Esophagus squamous epithelium (tissue), 5 donors: ENCODE measurements at places on chromosomes 2 and 18.

DNA sequence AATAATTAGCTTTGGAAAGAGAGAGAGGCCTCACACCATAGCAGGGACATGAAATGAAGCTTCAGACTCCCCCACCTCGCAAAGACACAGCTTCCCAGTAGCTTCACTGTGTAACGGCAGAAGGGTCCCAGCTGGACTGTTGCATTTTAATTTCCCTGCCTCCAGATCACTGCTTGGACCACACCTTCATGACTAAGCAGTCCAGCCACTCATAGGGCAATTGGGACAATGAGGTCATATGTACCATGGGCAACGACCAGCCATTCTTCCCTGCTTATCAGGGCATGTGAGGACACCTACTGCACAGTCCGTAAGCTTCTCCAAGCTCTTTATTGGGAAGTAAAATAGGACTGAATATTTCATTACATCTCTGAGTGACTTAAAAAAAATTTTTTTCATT lies 183.0 kb downstream of the MREG start:
- no peak for DNase-seq

GRCh38 chr2:145380436-145381017 lies 860.6 kb upstream of the ZEB2 start:
- DNase-seq: no peak

DNA sequence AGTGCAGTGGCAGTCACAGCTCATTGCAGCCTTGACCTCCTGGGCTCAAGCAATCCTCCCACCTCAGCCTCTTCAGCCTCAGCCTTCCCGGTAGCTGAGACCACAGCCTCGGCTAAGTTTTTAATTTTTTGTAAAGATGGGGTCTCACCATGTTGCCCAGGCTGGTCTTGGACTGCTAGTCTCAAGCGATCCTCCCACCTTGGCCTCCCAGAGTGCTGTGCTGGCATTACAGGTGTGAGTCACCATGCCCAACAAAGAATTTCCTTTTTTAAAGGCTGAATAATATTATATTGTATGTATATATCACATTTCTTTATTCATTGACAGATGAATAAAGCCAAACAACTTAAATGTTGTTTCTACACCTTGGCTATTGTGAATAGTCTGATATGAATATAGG lies 42.5 kb downstream of the MOB4 start:
- DNase-seq: no peak

DNA sequence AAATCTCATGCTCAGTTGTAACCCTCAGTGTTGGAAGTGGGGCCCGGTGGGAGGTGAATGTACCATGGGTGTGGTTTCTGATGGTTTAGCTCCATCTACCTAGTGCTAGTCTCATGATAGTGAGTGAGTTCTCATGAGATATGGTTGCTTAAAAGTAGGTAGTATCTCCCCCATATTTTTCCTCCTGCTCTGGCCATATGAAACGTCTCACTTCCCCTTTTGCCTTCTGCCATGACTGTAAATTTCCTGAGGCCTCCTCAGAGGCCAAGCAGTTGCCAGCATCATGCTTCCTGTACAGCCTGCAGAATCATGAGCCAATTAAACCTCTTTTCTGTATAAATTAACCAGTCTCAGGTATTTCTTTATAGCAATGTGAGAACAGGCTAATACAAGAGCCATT lies 62.8 kb upstream of the RNF152 start:
- DNase-seq: no peak

- DNase-seq: no peak
These were observed 38.3 kb downstream of the ZEB2 start for GRCh38 chr2:144481666-144482065.

DNA sequence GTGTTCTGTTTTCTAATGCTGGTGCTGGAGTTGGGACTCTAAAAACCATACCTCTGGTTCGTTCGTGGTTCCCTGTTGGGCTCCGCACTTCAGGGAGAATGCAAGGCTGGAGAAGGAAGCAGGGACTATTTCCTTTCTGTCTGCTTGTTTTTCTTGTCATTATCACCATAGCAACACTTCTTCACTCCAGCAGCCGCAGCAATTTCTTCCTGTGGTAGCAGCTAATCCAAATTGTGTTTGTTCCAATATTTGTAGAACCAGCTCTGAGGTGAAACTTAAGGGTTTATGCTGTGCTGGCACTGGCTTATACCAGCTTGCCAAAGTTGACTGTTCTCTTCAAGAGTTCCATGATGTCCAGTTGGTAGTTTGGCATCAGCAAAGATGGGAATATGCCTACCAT lies 301.4 kb upstream of the SYT4 start:
- no peak for DNase-seq

- no peak for DNase-seq
These were observed 29.4 kb upstream of the BMP10 start for GRCh38 chr2:68900496-68901198.

DNA sequence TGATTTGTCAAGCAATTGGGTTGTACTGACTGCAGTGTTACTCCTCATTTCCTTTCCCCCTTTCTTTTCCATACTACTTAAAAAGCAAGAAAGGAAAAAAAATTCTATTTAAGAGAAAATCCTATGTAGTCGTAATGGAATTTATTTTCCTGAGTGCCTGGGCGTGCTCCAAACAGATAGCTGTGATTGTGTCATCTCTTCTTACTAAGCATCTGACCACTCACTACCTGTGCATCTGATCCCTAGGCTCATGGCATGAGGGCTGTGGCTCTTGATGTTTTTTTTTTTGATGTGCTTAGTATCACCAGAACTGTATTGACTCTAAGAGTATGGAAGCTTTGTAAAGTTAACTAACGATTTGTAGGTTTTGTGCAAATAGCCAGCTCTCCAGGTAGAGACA lies 19.0 kb downstream of the CRIM1 start:
- no peak for DNase-seq

DNA sequence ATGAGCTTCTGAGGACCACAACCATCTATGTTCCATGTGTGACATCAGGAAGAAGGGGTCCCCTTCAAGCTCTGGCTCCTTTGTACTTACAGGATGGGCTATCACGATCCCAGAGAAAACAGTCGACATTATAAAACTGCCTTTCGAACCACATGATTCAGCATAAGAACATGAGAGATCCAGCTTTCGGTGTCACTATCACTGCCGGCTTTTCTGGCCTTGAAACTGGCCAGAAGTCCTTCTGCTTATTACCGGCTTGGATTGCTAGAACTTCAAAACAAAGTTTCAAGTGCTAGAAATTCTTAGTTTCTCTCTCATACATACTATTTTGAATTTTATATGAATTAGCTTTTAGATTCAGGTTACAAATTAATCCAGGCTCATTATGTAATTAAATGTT lies 138.9 kb downstream of the PID1 start:
- no peak for DNase-seq

DNA sequence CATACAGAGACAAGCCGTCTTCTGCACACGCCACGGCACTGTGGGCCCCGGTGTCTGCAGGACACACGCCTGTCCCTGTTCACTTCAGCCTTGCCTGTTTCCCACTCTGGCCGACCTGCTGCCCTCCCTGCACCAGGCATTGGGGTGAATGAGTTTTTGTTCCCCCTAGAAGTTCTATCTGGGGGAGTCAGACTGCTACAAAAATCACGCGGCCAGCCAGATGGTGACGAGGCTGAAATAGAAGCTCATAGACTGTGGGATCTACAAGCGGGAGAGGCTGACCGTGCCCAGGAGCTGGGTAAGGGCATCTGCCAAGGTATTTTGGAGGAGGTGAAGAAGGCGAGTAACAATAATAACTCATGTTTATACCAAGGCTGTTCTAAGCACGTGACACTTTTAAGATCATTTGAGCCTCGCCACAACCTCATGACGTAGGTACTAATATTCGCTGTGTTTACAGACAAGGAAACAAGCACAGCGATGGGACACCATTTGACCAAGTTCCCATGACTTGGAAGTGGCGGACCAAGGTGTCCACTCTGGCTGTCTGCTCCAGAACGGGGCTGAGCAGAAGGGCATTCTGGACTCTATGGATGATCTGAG lies 53.6 kb downstream of the KCNF1 start:
- no peak for DNase-seq

GRCh38 chr2:108145557-108146326 lies 94.0 kb upstream of the SULT1C3 start:
- no peak for DNase-seq

DNA sequence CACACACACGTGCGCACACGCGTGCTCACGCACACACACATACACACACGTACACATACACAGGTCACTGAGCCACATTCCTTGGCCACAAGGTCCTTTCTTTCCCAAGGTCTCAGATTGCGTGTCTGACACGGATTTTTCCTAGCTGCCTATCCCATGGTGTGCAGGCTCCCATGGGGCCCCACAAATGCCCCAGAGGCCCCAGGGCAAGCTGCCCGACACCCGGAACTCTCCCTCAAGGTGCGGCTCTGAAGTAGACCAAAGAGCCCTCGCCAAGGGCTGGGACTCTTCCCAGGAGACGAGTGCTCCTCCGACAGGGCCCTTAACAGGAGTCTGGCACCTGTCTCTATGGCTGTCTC lies 46.7 kb downstream of the SDC1 start:
- no peak for DNase-seq

DNA sequence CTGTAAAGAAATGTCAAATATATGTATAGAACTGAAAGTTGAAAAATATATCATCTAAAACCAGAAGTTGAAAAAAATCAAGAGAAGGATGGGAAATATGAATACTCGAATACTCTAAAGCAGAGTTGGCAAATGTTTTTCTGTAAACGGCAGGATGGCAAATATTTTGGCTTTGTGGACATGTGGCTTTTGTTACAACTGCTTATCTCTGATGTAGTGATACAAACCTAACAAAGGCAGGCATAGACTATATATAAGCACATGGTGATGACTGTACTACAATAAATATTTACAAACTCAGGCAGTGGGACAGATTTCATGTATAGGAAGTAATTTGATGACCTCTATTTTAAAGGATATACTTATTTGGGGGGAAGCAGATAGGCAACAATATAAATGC lies 224.6 kb upstream of the LRRTM4 start:
- no peak for DNase-seq

GRCh38 chr2:25955869-25956535 lies 26.3 kb downstream of the KIF3C start:
- no peak for DNase-seq

GRCh38 chr2:240921311-240921994 lies 15.3 kb downstream of the CROCC2 start:
- no peak for DNase-seq

GRCh38 chr2:27772804-27773203 lies 1.3 kb downstream of the MRPL33 start:
- DNase-seq: no peak

DNA sequence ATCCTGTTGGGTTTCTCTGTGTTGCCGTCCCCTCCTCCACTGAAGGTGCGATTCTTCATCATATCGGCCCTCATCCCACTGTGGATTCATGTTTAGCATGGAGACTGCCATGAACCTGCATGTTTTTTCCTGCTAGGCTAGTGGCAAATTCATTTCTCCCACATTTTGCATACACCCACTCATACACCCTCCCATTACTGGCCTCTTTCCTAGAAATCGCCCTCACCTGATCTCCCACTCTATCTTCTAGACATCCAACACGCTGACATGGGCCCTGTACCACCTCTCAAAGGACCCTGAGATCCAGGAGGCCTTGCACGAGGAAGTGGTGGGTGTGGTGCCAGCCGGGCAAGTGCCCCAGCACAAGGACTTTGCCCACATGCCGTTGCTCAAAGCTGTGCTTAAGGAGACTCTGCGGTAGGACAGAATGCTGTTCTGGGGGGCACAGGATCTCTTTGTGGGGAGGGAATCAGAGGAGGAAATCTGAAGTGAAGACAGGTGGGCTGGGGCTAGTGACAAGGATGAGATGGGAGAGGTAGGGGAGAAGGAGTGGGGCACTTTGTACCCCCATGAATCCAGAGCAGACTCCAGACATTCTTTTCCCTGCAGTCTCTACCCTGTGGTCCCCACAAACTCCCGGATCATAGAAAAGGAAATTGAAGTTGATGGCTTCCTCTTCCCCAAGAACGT lies 17.7 kb downstream of the PRKAG3 start:
- DNase-seq: no peak

- DNase-seq: no peak
These were observed 570 bp downstream of the SCRN3 start for GRCh38 chr2:174395969-174396630.

DNA sequence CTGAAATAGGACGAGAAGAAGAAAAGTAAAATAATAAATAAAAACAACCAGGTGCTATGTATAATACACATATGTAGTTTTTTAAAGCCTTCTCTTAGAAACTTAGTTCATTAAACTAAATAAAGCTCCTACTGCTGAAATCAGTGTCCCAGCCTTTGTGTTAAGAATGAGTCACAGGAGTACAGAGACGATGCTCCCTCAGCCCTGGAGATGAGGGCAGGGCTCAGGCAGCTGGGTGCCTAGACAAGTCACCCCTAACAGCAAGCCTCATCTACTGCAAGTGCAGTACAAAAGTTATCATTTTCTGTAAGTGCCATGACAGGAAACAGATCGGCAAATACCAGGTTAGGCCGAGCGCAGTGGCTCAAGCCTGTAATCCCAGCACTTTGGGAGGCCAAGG lies 18.2 kb downstream of the KIDINS220 start:
- DNase-seq: no peak

DNA sequence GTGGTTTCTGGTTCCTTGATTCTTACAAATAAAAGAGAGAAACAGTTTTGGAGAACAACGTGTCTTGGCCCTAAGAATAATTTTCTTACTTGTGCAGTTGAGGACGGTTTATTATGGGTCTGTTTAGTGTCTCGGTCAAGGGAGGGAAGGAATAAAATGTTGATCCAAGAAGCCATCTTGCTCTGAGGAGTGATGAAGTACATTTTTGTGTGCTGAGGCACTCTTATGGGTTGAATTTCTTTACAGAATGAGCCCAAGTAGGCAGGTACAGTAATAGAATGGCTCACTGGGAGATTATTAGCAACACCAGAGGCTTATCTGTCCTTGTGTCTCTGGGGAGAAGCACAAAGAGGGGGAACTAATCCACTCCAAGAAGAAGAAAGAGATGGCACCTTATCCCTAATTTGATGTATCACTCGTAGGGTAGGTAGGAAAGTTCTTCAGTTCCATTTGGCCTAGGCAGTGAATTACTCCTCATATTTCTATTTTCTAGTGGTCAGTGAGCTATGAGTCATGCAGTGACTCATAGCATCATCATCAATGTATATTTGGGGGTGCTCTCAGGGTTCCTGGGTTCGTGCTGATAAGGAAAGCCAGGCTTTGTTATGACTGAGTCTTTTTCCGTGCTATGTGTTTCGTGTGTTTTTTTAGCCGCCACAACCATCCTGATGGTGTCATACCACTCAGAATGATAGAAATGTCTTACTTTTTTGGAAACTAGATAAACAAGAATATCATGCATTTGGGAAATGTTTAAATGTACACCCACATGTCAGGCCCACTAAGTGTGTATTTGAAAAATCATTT lies 250.1 kb upstream of the CTAGE1 start:
- no peak for DNase-seq

GRCh38 chr2:205022841-205023240 lies 477.6 kb downstream of the PARD3B start:
- DNase-seq: no peak

DNA sequence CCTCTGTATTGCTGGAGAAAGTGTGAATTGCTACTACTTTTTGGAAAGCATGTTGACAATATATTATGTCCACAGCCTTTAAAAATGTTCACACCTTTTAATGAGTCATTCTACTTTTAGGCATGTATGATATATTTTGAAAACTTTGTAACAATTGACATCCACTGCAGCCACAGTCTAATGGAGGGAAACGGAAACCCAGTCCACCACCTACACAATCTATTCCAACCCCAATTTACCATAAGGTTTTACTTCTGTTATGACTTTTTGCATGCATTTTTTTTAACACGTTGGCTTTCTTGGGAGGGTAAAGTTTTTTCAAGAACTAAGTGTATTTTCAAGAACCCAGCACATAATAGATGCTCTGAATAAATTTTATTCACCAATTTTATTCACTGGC lies 38.5 kb upstream of the ATP8B1 start:
- DNase-seq: no peak

- no peak for DNase-seq
These were observed 107.3 kb downstream of the MTCL1 start for GRCh38 chr18:8812631-8813030.
